ENCODE measurements at places on chromosomes 7 and 10.

- DNase-seq = no peak
Observed at GRCh38 chr7:16918288-16918895, 36.6 kb upstream of the AGR3 start.

GRCh38 chr10:132100556-132101349 lies 35.0 kb downstream of the JAKMIP3 start:
- DNase-seq = peak; percentile 76

- no peak for DNase-seq
Observed at GRCh38 chr10:10786109-10787090, 231.3 kb upstream of the CELF2 start.

- DNase-seq = no peak
Observed at GRCh38 chr7:50908628-50909290, 126.1 kb upstream of the GRB10 start.

DNA sequence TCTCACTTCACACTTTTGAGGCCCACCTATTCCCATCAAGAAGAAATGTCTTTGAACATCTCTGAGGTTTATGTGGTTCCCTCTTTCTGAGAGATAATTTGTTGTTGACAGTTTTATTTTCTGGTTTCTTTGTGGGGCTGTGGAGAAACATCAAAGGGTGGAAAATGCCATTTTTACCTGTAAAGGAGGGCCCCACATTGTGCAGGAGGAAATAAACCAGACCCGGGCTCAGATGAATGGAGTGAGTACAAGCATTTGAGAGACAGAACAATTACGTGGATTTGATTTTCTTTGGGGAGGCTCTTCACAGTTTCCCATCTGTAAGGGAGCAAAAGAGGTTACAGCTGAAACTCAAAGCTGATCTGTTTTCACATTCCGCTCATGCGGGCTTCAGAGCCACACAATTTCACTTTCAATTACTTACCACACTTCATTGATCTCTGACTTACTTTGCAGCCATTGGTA lies 29.8 kb downstream of the ITPRIP start:
- no peak for DNase-seq

DNA sequence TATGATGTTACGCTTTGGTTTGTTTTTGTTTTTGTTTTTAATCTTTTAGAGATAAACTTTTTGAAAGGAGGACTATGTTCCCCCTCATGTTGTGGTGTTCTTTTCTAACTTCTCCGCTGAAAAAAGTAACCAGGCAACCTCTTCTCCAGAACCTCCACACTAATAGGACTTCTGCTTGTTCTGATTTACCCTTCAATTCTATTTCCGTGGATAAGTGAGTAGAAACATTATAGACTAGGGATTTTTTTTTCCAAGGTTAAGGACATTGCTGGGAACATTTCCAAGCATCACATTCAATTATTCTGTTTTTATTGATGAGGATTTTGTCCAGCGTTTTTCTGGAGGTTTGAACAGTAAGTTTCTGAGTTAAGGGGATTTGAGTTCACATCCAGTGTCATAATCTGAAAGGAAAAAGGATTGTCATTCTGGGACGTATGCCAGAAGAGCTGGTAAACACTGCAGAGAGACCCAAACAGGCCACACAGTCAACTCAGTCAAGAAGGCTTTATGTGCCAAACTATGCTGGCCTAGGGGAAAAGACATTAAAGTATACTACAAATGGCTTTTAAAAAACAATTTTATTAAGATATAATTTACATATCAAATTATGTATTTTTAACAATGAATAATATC lies 28.3 kb upstream of the RALA start:
- DNase-seq = no peak

DNA sequence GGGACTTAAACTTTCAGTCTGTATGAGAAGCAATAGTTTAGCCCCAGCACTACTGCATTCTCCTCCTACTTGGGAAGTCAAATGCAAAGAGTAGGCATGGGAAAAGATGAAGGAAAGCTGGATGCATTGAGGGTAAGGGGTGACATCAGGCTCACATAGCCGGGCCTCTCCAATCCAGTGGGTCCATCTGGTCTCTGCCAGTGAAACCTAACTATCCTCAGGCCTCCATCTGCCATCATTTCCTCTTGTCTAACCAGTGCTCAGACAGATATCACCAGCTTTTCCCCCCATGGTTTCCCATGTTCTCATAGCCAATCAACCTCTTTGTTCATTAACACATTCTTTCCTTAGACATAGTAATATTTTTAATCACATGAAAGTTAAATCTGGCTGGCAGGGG lies 118.3 kb downstream of the DGKI start:
- DNase-seq = no peak

DNA sequence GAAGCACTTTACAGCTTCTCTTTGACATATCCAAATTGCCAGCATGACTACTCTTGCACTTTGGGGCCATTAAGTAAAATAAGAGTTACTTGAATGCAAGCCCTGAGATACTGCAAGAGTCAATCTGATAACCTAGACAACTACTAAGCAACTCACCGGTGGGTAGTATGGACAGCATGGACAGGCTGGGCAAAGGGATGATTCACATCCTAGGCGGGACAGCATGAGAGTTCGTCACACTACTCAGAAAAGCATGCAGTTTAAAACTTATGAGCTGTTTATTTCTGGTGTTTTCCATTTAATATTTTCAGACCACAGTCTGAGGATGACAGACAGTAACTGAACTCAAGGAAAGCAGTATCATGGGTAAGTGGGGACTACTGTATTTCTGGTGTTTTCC lies 84.0 kb downstream of the ORC5 start:
- no peak for DNase-seq

DNA sequence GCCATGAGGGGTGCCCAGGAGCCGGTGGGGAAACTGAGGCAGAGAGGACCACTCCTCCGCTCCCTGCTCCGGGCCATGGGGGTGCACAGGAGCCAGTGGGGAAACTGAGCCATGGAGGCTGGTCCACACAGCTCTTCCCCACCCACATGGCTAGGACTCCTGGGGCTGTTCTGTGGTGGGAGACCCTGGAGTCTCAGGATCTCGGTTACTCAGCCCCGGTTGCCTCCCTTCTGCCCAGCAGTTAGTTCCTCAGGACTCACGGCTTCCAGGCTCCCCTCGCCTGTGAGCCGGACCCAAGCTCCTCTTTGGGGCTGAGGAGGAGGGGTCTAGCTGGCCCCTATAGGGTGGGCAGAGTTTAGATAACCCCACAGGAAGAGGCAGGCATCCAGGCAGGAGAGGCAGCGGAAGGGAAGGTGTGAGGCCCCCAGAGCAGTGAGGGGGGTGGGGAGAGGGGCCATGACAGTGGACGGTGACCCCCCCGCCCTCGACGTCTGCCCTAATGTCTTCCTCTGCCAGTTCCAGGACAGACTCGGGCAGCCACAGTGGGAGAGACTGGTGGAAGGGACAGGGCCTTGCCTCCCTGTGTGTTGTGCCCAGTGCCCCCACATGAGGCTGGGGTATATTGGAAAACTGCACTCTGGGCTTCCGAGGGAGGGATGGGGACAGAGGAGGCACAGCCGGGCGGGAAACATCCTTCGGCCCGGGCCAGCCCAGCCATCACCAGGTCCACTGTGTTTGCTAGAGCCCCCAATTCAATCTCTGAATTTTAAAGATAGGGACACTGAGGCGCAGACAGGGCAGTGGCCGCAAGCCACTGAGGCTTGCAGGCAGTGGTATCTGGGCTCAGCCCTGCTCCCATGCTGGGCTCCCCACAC lies 4.3 kb downstream of the ELFN1 start:
- no peak for DNase-seq

GRCh38 chr10:77498210-77498609 lies 139.4 kb downstream of the KCNMA1 start:
- no peak for DNase-seq

DNA sequence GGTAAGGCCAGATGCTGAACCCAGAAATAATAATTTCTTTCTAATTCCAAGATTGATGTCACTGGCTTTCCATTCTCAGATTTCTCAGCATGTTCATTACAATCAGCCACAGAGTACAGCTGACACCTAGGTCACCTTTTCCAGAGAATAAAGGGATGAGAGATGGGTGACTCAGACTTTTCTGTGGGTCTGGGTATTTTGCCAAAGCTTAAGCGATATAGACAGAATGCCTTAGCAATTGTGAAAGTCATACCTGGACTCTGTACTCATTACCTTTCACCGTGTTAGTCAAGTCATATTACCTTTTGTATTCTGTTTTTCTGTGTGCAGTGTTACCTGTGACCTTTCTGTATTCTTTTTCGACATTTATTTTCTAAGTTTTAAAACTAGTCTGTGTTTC lies 10.6 kb upstream of the PRTFDC1 start:
- DNase-seq = no peak

GRCh38 chr7:82700741-82701140 lies 257.2 kb upstream of the CACNA2D1 start:
- DNase-seq = no peak

DNA sequence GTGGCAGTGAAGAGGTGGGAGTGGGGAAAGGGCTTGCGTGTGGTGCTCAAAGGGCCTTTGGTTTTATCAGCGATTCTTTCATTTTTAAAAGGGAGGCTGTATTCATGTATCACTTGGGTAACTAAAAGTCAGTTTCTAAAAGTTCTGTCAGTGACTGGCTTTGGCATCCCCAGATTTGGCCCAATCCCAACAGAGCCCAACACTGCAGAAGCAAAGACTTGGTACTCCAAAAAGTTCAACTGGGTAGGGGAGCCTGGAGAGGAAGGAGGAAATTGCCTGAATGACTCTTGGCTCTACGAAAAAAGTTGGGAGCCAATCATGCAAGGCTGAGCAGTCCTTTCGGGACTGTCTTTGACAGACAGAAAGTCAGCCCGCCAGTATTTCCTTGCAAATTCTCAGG lies 54.5 kb upstream of the COL13A1 start:
- DNase-seq = no peak

DNA sequence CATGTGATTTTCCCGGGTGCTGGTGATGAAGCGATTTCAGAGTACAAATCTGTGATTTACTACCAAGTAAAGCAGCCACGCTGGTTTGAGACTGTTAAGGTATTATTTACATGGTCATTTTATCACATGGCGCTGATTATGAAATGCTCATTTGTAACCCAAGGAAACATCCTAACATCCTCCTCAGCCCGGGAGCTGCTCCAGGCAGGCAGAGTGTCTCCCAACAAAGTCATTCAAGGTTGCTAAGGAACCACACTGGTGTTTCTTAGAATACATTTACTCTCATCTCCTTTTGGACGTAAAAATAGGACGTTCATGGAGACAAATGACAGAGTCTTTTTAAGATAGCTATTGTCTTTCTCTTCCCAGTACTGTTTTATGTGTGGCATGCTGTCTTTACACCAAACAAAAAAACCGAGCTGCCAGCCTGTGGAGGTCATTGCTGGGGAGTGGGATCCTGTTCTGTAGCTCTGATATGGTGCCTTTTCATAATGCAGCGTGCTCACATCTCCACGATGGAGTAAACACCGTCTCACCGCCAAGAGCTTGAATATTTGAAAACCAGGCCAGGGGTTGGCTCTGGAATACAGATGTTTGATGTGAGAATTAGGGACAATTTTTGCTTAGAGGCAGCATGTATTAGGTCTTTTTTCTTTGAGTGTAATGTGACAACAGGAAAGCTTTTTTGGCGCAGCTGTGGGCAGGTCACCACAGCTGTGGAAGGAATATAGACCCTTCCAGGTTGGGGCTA lies 119.6 kb downstream of the DOCK1 start:
- DNase-seq = no peak

- DNase-seq = no peak
Observed at GRCh38 chr7:138249975-138250374, 173.7 kb downstream of the AKR1D1 start.

GRCh38 chr10:17648243-17649035 lies 4.5 kb downstream of the STAM start:
- DNase-seq = no peak

GRCh38 chr10:124550293-124551034 lies 88.8 kb downstream of the LHPP start:
- no peak for DNase-seq

- DNase-seq = no peak
Observed at GRCh38 chr10:69716711-69717560, 84.8 kb upstream of the COL13A1 start.

- no peak for DNase-seq
Observed at GRCh38 chr7:71574153-71574860, 442.4 kb downstream of the GALNT17 start.

DNA sequence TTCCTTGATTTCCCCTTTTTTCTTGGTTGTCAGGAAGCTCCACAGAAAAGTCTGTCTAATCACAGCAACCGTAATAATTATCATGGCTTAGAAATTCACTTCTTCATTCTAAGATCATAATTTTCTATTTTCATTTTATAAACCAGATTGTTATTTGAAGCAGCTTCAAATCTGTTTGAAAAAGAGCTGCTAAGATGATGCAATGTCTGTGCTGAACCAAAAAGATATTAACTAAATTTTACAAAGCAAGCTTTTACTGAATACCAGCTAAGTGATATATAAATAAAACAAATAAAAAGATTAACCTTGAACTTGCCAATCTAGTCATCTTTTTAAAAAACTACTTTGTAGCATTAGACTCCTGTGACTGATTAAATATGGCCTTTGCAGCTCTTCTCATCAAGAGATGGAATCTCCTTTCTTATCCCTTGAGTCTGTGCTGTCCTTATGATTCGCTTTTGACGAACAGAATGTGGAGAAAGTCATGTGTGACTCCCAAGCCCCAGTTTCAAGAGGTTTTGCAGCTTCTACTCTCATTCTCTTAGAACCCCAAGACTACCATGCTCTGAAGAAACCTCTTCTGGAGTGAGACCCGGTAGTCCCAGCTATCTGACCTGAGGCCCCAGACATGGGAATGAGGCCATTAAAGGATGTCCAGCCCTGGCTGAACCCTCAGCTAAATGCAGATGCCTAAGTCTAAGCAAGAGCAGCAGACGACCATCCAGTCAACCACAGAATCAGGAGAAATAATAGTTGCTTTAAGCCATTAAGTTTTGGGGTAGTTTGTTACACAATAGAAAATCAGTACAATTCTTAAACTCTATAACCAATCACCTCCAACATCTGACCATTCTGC lies 14.4 kb downstream of the NAMPT start:
- DNase-seq = no peak
